ENCODE measurements at places on chromosomes 5 and 9.

GRCh38 chr5:145776886-145777285 lies 58.3 kb downstream of the PRELID2 start:
- peak; percentile 34 for DNase-seq

DNA sequence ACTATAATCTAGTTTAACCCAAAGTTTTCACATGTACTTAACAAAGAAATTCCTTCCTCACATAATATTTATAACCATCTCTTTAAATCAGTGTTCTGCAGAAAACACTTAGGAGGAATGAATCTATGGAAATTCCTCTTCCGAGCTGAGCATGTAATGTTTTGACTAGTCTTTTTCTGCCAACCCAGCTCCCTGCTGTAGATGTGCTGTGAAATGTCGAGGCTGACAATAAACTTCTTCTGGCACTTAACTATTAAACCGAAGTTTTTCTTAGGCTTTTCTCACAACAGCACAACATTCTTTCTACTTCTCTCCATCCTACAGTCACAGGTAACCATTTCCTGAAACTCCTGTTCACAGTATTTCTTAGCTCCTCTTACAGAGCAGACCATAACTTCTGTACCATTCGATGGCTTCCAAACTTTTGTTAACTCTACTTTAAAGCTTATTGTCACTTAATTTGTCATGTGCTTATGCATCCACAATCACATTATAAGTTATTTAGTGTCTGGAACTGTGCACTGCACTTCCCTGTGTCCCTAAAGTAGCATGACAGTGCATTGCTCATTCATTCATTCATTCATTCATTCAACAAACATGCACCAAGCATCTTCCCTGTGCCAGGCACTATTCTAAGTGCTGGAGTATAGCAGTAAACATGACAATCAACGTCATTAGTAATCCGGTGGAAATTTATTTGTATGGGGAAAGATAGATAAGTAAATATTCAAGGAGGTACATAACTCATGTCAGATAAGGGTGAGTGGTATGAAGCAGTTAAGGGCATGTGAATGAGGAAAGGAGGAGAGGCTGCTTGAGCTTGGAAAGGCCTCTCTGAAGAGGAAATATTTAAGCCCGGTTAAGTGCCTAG lies 54.6 kb downstream of the TSSK1B start:
- no peak for DNase-seq

DNA sequence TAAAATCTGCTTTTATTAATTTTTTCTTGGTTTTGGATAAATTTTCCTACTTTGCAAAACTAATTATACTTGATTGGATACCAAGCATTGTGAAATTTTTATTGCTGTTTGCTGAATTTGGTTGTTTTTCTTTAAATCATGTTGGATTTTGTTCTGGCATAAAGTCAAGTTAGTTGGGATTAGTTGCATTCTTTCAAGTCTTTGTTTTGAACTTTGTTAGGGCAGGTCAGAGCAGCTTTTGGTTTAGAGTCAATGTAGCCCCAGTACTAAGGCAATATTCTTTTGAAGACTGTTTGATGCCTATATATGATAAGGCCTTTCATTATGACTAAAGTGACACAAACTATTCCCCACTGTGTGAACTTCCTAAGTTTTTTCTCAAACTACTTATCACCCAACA lies 531.1 kb downstream of the RASEF start:
- DNase-seq: no peak

GRCh38 chr5:6728011-6728794 lies 15.0 kb downstream of the TENT4A start:
- DNase-seq: peak; percentile 68

GRCh38 chr5:126746290-126746689 lies 30.6 kb upstream of the LMNB1 start:
- no peak for DNase-seq

DNA sequence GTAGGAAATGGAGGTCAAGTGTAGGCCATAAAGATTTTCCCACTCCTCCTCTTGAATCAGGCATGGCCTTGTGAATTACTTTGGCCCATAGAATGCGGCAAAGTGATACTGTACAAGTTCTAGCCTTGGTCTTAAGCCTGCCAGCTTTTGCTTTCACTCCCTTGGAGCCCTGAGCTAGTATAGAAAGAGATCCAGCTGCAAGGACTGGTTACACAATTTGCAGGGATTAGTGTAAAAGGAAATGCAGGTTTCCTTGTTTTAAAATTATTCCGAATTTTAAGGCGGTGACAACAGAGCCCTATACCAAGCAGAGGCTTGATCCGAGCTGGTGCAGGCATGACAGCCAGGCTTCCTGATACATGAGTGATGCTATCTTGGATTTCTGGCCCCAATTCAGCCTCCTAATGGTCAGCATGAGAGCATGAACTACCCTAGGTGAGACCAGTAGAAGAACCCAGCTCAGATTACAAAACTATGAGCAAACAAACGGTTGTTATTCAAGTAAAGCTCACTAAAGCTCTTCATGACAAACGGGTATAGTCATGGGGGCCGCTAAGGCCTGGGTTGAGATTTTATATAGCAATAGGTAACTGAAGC lies 257.9 kb downstream of the DOCK8 start:
- DNase-seq: no peak

DNA sequence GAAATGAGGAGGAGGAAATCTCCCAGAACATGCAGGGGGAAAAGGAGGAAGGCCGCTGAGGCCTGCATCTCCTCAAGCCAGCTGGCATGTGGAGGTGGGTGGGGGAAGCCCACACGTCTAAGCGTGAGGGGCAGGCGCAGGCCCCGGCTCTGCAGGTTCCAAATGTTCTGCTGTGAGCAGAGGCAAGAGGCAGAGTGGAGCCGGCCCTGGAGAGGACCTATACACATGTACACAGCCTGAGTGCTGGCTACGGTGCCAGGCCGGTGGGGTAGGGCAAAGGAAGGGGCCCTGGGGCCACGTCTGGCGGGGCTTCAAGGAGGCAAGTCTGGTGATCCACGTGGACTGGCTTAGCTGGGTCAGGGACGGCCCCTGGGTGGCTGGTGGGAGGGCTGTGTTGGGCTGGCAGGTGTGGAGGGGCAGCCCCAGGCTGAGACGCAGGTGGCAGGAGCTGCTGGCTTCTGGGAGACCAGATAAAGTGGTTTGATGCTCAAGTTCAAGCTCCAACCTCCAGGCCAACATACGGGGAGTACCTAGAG lies 26.4 kb downstream of the LPCAT1 start:
- DNase-seq: no peak

All from RCC 7860 (cell line).